ENCODE measurements at places on chromosomes 7 and 10. TPM values are rescaled to one million over a fixed set of nuclear protein-coding genes. Genes with fewer than 3 reads are reported as not detected.

- H3K27ac ChIP-seq: no peak overlapping the region
- H3K27me3 ChIP-seq: no peaks in the 10 kb centered on the region
- H3K4me3 ChIP-seq: no peak overlapping the region
- H3K4me1 ChIP-seq: no peaks in the 10 kb centered on the region
- no peak for DNase-seq
- no peaks in the 10 kb centered on the region for H3K36me3 ChIP-seq
These were observed 36.4 kb downstream of the COPG2 start for GRCh38 chr7:130632111-130632510.

GRCh38 chr10:29259498-29259897 is 29.4 kb upstream of the LYZL1 start:
- H3K27me3 ChIP-seq: no peaks in the 10 kb centered on the region
- H3K36me3 ChIP-seq: no peaks in the 10 kb centered on the region
- no peaks in the 10 kb centered on the region for H3K4me1 ChIP-seq
- no peak for DNase-seq

DNA sequence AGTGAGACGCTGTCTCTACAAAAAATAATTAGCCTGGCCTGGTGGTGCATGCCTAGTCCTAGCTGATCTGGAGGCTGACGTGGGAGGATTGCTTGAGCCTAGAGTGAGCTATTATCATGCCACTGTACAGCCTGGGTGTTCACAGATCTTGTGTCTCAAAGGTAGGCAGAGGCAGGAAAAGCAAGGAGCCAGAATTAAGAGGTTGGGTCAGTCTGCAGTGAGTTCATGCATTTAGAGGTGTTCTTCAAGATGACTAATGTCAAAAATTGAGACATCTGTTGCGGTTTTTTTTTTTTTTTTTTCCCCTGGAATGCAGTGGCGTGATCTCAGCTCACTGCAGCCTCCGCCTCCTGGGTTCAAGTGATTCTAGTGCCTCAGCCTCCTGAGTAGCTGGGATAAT is 5.4 kb downstream of the PPIA start:
- no peak overlapping the region for H3K4me3 ChIP-seq
- no peak for DNase-seq
- no peaks in the 10 kb centered on the region for H3K27me3 ChIP-seq
- H3K27ac ChIP-seq: no peak overlapping the region

GRCh38 chr7:151761957-151762356 is 115.0 kb downstream of the PRKAG2 start:
- DNase-seq: no peak
- no peaks in the 10 kb centered on the region for H3K27me3 ChIP-seq
- H3K4me3 ChIP-seq: no peak overlapping the region

- H3K27me3 ChIP-seq: no peaks in the 10 kb centered on the region
- no peak overlapping the region for H3K4me3 ChIP-seq
- H3K36me3 ChIP-seq: no peaks in the 10 kb centered on the region
- no peak overlapping the region for H3K27ac ChIP-seq
- H3K4me1 ChIP-seq: no peaks in the 10 kb centered on the region
These were observed 725.3 kb upstream of the FZD8 start for GRCh38 chr10:36367362-36367761.

SLC39A12 gene
- 0.16 TPM for total RNA-seq

RSPH10B2 gene
- total RNA-seq: not detected

CLRN3 gene
- not detected for total RNA-seq

CFAP69 gene
- total RNA-seq: 13.0 TPM

GRID2IP gene
- total RNA-seq: 0.33 TPM

ANXA8 gene
- 29.4 TPM for total RNA-seq

GDF2 gene
- total RNA-seq: not detected

All from breast epithelium (tissue), 4 donors.